Fibroblast of skin of back (primary cell): ENCODE measurements at places on chromosomes 2 and 18.

- DNase-seq = no peak
Observed at GRCh38 chr2:144237830-144238627, 281.9 kb downstream of the ZEB2 start.

DNA sequence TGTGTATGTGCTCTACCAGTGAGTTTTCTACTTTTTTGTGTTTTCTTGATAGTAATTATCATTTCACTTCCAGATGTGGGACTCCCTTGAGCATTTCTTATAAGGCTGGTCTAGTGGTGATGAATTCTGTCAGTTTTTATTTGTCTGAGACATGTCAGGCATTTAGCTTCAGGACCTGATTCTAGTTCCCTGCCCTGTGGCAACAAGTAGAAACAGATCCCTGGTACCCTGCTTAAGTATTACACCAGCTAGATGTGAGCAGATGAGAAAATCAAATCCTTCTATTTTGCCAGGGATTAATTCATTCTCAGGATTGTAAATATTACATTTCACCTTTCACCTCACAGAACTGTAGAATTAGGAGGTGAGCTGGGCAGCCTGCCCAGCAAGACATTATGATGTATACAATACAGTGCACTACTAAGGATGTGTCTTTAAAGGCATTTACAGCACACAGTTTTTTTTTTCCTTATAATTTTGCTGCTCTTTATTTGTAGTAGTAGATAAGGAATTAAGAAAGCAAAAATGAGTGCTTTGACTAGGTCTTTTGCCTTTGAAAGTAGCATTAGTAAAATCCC is 35.1 kb downstream of the GALM start:
- DNase-seq = no peak

DNA sequence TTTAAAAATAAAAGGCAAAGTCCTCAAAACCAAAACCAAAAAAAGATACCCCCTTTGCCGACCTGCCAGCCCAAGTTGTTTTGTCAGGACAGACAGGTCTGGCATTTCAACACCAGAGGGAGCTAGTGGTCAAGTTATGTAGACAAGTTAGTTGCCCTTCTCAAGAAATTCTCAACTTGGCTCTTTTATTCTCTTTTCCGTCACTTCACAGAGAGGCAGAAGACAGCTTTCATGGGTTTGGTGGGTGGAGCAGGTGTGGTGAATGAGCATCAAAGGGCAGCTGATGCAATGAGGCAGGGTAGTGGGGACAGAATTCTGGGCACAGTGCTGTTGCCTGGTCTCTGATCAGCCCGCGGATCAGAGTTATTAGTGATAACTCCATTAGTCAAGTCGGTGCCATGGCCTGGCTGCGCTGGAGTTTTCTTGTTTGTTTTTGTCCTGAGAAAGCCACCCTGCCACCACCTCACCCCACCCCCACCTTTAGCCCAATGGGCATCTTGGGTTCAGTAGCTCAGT is 303.7 kb upstream of the EPAS1 start:
- DNase-seq = peak; percentile 77

DNA sequence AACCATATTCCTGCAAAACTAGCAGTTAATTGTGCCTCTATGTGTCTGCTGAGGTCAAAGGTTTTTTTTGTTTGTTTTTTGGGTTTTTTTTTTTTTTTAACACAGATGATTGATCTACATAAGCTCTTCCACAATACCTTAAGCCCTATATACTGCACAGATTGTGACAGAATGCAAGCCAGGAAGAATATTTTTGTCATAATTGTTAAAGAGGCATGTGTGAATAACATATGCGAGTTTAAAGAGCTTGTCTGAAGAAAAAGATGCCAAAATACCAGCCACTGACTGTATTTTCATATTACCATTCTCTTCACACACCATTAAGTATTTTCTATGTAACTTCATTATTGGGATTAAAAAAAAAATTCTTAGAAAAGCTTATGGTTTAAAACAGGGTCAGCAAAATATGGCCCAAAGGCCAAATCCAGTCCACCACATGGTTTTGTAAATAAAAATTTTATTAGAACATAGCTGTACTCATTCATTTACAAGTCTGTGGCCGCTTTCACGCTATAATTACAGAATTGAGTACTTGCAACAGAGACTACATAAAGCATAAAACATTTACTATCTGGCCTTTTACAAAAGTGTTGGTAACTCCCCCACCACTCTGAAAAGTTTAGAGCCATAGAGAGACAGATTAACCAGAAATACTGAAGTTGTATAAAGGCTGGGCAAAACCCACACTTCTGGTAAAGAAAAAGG is 89.9 kb downstream of the TRIP12 start:
- no peak for DNase-seq

DNA sequence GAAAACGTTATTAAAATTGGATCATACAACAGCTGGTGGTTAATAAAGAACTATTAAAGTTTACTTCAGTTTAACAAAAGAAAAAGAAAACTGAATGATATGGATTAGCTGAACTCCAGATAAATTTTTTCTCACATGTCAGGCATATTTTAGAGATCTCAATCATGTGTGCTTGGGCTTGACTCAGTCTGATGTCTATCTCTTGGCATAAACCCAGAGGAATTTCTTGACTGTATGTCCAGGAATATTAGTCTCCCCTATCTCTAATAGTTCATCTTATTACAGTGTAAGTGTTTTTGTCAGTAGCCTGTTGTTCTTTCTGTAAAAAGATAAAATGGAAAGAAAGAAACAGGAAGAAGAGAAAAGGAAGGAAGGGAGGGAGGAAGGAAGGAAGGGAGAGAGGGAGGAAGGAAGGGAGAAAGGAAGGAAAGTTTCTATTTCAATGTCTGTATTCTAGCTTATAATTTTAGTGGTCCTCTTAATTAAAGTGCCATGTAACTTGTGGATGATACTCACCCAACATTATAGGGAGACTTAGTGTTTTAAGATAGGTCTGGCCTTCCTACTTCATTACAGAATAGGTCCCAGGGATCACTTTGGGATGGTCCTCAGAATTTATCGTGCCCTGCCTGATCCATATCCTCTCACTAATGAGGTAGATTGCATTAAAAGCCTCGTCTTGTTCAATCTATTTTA is 99.7 kb upstream of the UGP2 start:
- peak; percentile 58 for DNase-seq

DNA sequence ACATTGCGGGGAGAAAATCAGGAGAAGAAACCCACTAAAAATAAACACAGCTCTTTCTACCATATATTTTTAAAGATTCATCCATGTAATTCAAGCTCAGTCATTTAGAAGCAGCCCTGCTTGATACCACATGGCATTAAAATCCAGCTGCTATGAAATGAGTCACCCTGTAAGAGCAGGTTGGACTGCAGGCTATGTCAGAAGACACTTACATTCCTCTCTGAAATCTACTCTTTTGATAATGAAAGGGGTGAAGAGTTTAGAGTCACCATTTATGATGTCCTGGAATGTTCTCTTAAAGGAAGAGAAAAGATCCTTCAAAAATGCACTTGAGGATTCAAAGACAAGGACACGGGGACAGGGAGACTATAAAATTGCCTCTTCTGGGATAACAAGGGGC is 100.6 kb upstream of the APCDD1 start:
- peak; percentile 91 for DNase-seq

DNA sequence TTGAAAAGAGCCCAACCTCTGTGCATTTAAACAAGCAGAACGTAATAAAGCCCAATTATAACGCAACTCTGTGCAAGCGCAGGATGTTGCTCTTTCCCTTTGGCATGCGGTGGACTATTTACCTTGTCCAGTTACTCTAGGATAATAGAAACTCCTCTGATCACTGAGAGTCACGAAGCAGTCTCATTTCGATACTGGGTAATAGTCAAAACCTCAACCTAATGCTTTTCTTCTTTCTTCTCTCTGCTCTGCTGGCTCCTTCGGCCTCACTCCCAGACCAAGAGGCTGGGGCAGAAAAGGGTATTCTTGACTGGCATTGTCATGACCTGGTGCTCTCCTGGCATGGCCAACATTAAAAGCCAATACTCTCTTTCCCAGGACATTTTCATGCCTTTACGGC is 89.7 kb upstream of the GCFC2 start:
- DNase-seq = no peak

DNA sequence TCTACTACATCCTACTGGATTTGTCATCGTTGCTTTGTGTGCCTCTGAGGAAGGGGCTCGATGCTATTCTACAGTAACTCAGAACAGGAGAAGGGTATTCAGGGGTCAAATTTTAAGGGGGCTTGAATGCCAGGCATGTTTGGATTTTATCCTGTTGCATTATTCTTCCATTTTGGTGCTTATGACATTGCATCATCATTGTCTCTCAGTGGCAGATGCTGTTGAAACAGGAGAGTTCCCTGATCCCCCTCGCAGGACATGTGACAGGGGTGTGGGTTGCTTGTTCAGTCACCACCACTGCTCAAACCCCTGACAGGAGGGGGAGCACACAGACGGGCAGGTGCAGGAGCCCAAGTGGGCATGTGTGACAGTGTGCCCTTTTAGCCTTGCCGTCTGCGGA is 156.7 kb downstream of the SLC4A3 start:
- DNase-seq = no peak

- DNase-seq = no peak
Observed at GRCh38 chr2:20555954-20556353, 94.9 kb downstream of the HS1BP3 start.

- no peak for DNase-seq
Observed at GRCh38 chr2:26780203-26780760, 5.6 kb upstream of the CENPA start.

DNA sequence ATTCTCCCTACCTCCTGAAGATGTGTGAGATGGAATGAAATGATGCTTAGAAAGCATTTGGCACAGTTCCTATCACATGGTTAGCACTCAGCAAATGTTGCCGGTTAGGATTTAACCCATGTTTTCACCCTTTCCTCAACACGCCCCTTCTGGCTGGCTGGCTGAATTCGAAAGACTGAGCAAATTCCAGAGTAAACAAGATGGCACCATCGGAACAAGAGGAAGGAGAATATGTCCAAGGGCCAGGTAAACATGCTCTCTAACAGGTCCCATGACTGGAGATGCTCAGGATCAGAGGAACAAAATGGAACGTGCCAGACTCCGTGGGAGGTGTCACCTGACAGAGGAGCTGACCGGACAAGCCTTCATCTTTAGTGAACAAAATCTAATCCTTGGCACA is 145.6 kb downstream of the ANKRD44 start:
- no peak for DNase-seq

- peak; percentile 33 for DNase-seq
Observed at GRCh38 chr2:226247289-226248275, 552.0 kb downstream of the IRS1 start.

GRCh38 chr2:118810766-118811165 is 36.7 kb downstream of the EN1 start:
- no peak for DNase-seq

DNA sequence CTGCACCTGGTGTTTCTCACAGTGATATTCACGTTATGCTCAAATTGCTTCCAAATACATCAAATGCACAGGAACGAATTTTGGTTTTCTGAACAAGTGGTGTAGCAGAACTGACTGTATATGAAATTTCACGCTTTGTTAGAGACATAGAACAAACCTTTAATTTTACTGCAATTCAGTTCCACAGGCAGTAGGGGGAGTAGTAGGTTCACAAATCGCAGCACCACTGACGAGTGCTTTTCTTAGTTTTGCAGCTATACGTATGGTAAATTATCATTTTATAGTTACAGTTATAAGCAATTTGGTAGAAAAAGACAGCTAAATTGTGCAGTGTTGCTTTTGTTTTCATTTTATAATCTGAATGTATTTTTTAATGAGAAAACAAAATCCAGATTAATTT is 113.3 kb downstream of the KIAA1328 start:
- DNase-seq = peak; percentile 35

- DNase-seq = no peak
Observed at GRCh38 chr18:79971986-79972385, 7.5 kb downstream of the HSBP1L1 start.

DNA sequence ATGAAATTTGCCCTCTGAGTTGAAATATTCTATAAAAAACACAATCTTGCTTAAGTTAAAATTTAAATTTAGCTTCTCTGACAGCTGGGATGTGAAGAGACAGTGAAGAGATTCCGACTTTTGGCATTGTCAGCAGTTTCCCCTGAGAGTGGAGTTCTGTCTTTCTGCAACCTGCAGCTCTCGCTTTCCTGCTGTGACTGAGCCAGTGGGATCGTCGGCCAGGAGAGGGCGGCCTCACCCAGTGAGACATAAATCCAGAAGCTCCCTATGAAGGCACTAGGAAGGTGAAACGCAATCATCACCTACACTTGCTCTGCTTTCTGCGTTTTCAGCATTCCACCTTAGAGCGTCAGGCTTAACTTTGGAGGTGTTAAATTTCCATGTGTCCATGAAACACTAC is 75.4 kb upstream of the HNMT start:
- DNase-seq = peak; percentile 14

DNA sequence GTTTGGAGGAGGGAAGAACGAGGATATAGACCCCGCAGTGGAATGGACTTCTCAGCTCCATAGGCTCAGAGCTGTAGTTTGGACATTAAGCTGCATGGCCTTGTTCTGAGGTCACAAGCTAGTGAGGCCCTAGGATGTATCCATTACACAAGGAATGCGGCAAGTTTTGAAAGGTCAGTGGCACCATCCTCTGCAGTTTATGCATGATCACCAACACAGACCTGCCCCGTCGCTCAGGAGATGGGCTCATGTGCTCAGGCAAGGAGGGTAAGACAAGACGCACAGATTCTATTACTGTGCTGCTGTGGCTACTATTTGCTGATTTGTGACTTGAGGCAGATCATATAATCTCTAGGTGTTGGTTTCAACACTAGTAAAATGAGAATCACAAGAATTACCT is 110.9 kb downstream of the FAM161A start:
- DNase-seq = no peak

DNA sequence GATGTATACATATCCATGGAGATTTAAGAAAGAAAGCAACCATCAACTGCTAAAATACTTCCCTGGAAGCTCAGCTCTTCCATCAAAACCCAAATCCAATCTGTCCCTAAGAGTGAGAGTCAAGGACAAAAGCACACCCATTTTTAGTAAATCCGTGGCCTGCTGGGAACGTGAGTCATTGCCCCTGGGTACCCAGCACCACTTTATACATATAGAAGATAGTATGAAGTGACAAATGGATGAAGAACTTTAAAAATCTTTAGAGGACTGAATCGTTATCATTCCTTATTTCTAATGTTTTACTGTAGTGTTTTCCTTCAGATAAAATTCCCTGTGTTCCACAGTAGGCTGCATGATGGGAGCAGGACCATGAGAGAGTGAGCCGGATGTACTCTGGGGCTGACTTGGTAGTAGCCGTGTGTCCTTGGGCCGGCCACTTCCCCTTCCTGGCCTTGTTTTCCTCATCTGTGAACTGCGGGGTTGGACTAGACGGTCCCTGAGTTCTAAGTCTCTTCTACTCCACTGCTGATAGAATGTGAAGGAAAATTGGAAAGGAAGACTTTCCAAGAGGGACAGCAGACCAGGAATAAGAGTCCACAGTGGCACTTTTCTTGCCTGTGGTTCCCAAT is 28.5 kb upstream of the CEP68 start:
- peak; percentile 92 for DNase-seq
